Stimulated activated CD8-positive, alpha-beta memory T cell treated with anti-CD3 and anti-CD28 coated beads, Interleukin-2, amount 100 ng/mL, for 48 hours (primary cell): ENCODE measurements at places on chromosomes 7 and 10.

- no peak for DNase-seq
Measured at GRCh38 chr10:78913219-78914059, 155.3 kb upstream of the ZMIZ1 start.

DNA sequence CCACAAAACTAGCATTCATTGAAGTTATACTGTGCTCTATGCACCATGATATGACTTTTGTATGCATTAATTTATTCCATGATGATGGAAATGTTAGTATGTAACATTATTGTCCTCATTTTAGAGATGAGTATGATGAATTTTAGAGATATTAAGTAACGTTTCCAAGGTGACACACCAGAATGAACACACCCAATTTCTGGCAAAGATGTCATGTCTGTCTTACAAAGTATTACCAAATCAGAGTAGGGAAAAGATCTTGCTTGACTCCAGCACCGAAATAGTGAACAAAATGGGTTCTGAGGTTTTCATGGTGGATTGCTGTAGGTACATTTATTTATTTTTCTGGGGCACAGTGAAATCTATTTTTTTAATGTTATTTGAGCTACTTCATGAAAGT lies 33.8 kb upstream of the COL1A2 start:
- no peak for DNase-seq

DNA sequence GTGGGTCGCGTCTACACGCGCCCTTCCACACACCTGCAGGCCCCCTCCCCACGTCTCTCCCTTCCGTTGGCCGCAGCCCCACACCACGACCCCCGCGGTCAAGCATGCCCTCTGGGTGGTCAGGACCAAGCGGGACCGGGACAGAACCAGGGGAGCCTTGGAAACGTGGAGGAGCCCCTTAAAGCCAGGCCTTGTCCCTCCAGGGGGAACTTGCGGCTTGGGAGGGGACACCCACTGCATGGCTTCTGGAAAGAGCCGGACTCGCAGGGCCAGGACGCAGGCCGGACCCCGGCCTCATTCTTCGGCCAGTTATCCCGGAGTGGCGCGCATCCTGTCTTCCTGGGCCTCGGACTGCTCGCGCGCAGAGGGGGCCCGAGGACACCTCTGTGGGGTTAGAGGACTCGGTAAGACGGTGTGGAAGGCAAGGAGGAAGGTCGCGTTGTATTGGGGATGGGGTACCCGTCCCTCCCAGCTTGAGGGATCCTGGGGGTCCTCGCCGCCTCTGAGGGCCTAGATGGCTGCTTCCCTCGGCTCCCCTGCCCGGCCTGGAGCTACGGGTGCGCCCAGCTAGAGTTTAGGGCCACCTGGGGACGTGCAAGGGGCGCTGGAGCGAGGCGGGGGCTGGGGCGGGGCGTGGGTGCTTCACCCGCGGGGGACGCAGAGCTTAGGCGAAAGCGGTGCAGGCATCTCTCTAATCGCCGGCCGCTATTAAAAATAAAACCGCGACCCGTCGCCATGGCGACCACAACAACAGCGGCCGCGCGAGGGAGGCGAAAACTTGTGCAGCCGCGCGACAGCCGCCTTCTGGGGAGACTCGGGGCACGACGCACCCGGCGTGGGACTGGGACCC lies 1.8 kb upstream of the PDGFA start:
- no peak for DNase-seq

- DNase-seq = no peak
Measured at GRCh38 chr7:47149971-47150370, 431.9 kb downstream of the TNS3 start.

DNA sequence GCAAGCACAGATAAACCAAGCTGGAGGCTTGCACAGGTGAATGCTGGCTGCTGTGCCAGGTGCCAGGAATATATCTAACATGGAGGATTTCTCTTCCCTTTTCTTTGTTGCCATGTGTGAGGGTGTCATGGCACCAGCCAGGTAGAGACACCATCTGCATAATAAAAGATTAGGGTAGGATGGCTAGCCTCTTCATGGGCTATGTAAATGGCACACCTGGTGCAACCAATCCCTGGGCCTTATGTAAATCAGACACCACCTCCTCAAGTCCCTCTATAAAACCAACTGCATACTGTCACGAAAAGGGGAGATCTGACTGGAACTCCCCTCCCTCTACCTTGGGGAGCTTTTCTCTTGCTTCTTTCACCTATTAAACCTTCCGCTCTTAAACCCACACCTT lies 322.5 kb upstream of the POM121L12 start:
- DNase-seq = no peak

DNA sequence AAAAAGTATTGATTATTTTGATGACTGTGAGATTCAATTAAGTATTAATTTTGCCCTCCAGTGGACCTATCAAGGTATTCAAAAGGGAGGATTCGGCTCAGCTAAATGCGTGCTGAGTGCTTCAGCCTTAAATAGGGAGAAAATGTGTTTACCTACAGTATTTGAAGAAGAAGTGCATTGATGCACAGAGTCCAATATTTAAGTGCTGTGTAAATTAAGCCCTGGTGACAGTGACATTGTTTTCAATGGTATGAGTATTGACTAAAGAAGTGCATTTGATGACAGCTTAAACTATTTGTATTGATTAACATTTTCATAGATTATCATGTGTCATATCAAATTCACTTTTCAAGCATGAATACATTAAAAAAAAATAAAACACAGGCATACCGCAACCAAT lies 106.6 kb downstream of the POU6F2 start:
- DNase-seq = no peak

DNA sequence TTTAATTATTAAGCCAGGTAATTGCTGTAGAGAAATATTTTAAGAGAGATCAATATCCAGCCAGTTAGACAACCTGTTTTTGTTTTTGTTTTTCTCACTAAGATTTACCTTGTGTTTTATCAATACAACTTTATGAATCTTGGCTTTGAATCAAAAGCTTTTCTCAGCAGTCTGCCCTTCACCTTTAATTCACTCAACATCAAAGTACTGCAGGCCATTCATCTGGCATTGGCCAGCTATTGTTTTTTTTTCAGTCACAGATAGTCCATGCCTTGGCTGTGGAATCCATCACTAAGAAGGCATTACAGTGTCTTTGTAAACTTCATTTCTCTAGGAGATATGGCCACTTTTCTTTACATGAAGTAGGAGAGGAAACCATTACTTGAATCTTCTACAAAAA lies 20.2 kb downstream of the SGCE start:
- no peak for DNase-seq

DNA sequence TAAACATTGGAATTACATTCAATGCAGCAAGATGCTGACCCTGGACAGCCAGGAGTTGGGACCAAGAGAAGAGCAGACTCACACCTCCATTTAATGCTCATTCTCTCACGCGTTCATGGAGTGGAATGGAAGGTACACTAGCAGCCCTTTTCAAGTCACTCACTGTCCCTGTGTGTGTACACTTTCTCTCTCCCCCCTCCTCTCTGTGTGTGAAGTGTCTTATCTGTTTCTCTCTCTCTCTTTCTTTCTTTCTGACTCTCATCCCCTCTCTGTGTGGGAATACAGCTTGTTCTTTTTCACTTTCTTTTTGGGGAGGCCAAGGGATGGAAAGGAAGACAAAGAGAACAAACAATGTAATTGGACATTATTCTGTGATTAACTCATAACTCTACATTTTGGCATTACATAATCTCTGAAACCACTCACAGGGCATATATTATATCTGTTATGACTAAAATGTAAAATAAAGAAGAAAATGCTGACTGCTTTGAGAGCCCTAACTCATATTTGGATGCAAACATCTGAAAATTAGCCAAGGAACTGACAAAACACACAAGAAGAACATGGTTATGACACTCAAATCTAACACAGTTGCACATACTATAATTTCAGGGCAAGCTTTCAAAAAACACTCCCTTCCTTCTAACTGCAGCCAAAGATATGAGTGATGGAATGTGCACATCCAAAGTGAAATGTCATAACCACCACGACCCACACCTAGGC lies 188.8 kb downstream of the PARD3 start:
- DNase-seq = no peak

GRCh38 chr10:5659702-5660528 lies 6.5 kb downstream of the ASB13 start:
- no peak for DNase-seq

DNA sequence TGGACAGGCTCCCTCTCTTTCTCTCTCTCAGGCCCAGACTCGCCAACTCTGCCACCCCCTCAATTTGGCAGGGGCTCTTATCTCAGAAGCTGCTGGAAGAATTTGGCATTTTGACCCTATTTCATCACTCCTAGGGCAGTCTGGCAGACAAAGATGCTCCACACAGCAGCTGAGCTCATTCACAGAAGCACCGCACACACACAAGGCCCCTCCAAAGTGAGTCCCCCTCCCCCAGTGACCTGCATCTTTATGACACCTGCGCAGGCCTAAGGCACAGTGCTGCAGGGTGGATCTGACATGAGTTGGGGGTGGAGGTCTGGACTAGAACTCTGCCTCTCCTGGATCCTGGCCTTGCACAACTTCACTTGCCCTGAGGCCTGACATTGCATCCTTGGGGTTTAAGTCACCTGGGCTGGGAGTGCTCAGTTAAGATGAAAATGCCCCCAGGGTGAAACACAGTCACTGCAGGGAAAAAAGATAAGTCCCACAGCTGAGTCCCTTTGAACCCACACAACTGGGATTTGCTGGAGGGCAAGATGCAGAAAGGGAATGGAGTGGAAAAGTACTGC lies 41.1 kb upstream of the DUSP5 start:
- DNase-seq = no peak

- DNase-seq = peak; percentile 10
Measured at GRCh38 chr10:70903262-70903921, 15.0 kb upstream of the PCBD1 start.

DNA sequence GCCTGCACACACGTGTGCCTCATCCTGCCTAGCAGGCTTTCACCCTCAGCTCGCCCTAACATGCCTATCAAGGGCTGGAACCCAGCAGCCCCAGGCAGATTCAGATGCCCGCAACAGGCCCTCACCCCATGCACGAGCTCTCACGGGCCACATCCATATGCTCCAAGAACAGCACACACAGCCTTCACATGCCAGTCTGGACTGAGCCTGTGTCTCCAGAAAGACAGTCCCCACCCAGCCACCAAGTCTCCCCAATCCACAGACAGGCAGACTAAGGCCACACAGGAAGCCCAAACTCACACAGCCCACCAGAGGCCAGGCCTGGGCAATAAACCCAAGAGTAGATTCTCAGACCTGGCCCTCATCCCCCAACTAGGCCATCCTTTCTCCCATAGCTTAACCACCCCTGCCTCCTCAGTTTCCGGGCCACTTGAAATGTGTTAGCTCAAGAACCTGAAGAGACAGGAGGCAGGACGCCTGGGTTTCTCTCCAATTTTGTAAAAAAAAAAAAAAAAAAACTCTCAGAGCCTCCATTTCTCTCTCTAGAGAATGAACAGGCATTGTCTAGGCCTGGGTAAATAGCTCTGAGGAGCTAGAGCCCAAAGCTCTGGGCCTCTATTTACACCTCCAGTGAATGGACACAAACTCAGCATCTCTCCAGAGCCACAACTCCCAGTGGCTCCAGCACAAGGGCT lies 6.8 kb downstream of the LDB1 start:
- DNase-seq = no peak

GRCh38 chr10:74114041-74114448 lies 36.6 kb downstream of the AP3M1 start:
- no peak for DNase-seq

DNA sequence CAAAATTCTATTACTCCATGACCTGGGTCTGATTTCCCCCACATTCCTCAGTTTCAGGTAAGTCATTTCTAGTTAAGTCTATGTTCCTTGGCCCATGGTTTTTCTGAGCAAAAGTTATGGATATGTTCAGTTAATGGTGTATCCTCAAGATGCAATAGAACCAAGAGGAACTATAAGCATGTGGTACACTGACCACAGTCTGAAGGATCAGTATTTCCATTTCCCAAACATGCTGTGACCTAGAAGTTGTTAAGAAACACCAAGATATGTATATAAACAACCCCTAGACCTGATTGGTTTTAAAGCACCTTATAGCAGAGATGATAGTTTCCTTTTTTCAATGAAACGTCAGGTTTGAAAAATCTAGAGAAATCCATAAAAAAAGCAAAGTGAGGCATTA lies 94.2 kb upstream of the ABCB5 start:
- DNase-seq = no peak

- DNase-seq = no peak
Measured at GRCh38 chr7:52547308-52547910, 488.0 kb upstream of the POM121L12 start.

GRCh38 chr7:110590415-110590814 lies 500.5 kb upstream of the LRRN3 start:
- no peak for DNase-seq

GRCh38 chr7:132117181-132117580 lies 459.1 kb downstream of the PLXNA4 start:
- DNase-seq = no peak

DNA sequence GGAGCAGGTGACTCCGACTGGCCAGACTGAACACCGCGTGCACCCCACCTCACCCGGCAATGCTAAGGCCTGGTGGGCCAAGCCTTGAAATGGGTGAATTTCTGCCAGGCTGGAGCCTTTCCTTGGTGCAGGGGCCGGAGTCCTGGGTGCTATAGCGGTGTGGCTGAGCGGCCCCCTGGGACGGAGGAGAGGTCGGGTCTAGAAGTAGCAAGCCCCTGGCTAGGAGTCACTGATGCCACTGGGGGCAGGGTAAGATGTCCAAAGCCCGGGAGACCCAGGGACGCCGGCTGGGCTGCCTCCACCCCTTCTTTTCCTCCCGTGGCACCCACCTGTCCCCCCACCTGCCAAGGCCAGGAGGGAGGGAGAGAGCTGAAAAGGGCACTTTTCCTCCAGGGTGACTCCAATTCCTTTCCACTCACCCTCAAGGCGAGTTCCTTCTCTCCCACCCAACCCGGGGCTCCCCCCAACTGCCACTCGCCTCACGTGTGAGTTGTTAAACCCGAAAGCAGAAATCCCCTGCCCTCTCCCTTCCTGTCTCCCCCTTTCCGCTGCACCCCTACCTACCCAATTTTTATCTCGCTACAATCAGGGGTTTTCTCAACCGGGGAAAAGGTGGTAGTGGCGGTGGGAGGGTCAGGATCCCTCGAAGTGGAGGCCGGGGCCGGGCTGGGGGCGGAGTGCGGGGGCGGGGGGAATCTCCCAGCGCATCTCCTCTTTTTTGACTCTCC lies 6.0 kb upstream of the GATA3 start:
- peak; percentile 48 for DNase-seq

- DNase-seq = no peak
Measured at GRCh38 chr7:114426824-114427223, 12.2 kb downstream of the FOXP2 start.

DNA sequence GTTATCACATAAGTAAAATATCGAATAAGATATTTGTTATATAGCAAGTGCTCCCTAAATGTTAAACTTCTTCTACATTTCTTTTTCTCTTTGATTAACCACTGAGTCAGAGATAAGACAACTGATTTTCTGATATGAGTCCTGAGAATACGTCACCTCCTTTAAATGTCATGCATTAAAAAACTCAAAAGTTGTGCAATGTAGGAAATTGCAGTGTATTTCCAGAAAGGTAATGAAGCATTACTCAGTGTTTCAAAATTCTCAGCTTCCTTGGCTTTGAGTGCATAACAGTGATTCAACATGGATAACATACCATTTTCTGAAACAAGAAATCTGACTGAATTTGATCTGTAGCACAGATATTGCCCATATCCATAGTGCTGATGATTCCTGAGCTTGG lies 155.8 kb downstream of the BMPER start:
- DNase-seq = no peak
